Upper lobe of left lung (tissue), 6 donors: ENCODE measurements at places on chromosomes 7 and 10. TPM values are rescaled to one million over a fixed set of nuclear protein-coding genes. Genes with fewer than 3 reads are reported as not detected.

- no peak for DNase-seq
These were observed 19.4 kb downstream of the AKR1C2 start for GRCh38 chr10:4984223-4984622.

- no peak for DNase-seq
These were observed 207.2 kb downstream of the DPP6 start for GRCh38 chr7:154259396-154259795.

- no peak for DNase-seq
These were observed 21.2 kb downstream of the ZMIZ2 start for GRCh38 chr7:44769776-44770294.

DNA sequence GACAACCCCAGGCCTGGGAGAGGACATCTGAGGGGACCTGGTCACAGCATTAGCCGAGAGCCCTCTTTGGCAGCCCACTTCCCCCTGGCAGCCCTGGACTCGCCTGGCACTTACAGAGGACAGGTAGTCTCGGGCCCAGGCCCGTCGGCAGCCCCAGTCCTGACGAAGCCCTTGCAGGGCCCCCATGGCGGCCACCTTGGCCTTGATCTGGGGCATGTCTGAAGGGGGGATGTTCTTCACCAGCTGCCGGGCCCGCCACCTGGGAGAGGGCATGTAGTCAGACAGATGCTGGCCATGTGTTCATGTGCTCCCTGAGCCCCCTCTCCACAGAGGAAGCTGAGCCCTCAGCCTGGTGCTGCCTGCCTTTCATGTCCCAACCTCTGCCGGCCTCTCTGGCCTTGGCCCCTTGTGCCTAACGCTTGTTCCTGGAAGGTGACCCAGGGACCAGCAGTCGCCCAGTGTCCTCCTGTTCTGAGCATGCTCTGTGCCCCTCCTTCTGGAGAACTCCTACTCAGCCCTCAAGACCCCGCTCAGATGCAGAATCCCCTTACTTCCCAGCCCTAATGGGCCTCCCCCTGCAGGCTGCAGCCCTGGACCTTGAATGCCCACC is 13.9 kb downstream of the MYO1G start:
- DNase-seq, result no peak

DNA sequence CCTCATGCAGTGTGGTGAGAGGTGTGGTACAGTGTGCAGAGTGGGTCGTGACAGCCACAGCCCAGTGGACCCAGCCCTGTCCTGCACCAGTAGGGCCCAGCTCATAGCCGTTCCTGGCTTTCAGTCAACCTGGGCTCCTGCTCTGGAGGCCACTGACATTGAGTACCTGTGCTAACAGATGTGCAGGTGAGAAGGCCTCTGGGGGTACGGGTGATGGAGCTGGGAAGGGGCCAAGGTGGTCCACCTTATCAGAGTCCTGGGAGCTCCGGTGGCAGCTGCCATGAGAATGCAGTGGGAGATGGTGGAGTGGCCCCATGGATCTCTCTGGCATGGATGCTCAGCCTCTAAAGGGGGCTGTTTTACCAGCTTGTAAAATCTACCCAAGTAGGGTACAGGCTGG is 6.1 kb upstream of the TBRG4 start:
- no peak for DNase-seq

DNA sequence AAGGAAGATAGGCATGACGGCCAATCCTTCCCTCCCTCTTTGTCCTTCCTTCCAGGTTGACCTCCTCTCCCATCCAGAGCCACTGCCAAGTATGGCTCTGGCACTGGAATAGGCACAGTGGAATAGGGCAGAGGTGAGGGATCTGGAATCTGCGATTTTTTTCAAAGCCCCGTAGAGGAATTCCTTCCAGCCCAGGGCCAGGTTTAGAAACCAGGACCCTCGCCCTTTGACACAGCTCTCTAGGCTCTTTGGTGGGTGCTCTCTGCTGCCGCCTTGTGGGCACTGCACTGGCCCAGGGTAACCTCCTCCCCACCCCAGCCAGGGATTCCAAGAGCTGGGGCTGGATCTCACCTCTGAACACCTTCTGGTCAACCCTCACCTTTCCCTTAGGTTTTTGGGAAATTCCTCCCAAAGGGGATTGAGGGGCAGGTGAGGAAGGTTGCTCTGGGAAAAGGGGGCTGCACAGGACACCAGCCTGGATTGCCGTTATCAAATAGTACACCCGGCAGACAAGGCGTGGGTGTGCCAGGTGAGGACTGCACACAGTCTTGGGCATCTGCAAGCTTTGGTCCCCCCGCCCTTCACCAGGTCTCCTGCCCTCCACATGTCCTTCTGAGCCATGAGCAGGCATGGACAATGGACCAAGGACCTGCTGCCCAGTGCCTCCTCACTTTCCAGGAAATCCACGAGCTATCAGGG is 22.8 kb downstream of the C10orf105 start:
- peak; percentile 61 for DNase-seq

- DNase-seq, result no peak
These were observed 98.9 kb downstream of the NEURL1 start for GRCh38 chr10:103592186-103593021.

DNA sequence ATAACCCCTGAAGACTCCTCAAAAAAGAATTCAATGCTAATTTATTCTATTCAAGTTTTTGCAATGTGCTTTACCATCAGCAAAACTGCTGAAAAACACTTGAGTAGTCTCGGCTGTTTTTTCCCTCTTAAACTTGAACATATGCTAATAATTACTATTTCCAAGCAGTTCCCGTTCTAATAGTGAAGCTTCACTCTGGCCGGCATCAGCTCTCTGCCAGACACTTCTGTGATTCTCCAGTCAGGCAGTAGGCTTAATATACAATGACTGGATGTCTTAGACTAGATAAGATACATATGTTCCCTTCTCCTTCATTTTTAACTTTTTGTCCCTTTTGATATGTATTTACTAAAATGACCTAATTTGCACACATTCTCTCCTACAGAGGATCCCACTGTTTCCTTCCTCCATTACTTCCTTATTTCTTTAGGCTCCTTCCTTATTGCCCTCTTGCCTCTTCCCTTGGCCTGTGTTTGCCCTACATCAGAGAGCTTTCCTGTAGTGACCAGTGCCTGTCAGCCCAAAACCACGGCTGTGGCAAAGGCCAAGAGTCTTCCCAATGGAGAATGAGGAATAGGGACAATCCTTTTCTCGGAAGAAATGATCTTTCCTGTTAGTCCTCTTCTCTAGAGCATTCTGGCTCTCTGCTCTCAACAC is 23.5 kb downstream of the HEPACAM2 start:
- DNase-seq, result no peak

- DNase-seq, result no peak
These were observed 760 bp upstream of the FOXK1 start for GRCh38 chr7:4681218-4681851.

DNA sequence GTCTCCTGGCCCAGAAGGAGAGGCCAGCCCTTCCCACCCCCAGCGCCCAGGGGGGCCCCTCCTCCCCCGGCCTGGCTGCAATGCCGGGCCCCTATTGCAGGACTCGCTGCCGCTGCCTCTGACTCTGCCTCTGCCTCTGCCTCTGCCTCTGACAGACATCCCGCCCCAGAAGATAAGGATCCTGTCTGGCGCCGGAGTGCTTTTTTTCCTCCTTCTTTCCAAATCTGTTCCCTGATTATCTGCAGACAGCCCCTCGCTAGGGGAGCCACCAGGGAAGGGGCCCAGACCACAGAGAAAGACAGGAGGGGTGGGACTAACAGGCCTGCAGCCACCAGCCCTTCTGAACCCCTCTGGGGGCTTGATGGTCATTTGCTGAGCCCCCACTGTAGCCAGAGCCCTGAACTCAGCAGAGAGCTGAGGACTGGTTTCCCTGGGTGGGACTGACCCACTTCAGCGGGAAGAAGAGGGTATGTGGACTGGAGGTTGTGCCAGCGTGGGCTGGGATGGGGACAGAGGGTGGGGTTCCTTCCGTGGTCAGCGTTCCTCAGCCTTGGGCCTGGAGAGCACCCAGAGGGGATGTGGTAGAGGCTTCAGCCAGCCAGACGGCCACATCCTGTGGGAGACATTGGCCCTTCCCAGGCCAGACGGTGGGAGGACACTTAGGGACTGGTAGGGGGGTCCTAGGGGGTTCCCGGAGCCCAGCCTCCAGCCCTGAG is 22.8 kb downstream of the UNC5B start:
- DNase-seq, result peak; percentile 82

DNA sequence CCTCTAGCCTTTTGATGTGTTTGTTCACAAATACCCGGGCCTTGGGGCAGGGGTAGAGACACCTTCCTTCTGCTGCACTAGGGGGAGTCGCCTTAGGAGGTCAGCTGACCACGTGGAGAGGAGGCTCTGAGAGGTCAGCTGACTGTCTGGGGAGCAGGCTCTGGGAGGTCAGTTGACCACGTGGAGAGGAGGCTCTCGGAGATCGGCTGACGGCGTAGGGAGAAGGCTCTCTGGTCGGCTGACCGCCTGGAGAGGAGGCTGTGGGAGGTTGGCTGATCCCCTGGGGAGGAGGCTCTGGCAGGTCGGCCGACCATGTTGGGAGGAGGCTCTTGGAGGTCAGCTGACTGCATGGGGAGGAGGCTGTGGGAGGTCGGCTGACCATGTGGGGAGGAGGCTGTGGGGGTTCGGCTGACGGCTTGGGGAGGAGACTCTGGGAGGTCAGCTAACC is 59.6 kb upstream of the LYZL1 start:
- DNase-seq, result peak; percentile 45

DNA sequence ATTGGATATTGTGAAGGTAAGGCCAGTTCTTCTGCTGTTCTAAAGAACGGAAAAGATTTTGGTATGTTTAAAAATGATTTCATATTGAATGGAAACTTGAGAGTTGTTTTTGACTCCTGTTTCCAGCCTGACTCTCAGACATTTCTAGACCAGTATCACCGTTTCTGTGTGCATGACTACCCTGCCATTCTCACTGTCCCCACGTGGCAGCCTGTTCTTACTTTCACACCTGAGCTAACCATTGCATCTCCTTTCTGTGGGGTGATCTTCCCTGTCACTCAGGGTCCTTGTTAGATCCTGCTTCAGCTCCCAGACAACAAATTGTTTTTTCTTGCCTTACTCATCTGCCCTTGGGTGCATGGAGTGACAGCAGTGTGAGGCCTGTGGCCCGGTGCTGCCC is 38.9 kb downstream of the GLRX3 start:
- DNase-seq, result no peak

- no peak for DNase-seq
These were observed 250.0 kb downstream of the BMPER start for GRCh38 chr7:34155220-34155908.

DNA sequence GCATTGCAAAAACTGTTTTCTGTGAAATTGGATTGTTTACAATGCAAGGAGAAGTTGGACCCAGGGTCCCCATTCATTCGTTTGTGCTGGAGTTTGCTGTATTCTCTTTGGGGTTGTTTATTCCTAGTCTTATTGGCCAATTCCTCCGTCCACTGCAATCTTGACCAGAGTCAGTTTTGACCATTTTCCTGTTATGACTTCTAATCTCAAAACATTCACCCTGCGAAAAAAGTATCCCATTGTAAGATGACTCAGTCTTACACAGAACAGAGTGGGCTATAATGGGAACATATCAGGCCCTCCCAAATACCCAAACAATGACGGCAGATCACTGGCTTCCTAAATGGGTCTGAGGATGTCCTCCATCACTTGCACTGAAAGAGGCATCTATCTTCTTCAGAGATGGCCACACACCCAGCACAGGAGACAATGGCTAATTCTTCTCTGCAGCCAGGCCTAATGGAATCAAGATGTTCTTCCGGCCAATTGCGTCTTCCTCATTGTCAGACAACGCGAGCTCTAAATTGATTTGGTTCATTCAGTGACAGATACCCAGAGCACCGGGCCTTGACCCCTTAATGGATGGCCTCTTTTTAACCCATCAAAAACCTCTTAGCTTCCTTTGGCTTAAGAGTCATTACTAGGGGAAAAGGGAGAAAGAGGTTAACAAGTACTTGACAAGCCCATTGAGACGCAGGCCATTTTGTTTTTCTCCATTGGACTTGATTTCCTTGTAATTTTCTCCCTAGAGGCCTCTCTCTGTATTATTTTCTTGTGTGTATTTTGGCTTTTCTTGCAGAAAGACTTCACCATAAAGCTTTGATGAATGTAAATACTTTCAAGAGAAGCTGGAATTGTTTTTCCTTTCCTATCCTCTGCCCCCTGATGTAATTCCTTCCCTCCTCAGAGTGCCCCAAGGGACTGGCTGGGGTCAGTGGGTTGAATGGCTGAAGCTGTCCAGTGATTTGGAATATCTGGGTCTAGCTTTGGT is 129.6 kb downstream of the PRPF18 start:
- DNase-seq, result no peak

DNA sequence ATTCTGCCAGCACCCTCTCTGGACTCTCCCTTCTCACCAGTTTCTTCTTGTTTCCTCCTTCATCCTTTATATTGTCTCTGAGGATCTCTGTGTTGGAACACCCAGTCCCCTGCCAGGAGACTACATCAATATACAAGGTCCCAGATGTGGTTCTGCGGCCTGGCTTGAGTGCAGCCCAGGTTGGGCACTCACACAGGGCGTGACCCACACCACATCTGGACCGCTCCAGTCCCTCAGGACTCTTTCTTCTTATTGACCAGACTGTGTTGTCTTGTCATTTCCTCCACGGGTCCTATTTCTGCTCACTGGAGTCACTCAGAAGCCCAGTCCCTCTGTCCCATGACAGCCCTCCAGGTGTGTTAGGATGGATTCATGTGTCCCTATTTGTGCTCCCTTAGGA is 26.0 kb downstream of the NKX2-3 start:
- no peak for DNase-seq

GRCh38 chr10:48606530-48607355 is 1.9 kb upstream of the ARHGAP22 start:
- DNase-seq, result peak; percentile 63

DNA sequence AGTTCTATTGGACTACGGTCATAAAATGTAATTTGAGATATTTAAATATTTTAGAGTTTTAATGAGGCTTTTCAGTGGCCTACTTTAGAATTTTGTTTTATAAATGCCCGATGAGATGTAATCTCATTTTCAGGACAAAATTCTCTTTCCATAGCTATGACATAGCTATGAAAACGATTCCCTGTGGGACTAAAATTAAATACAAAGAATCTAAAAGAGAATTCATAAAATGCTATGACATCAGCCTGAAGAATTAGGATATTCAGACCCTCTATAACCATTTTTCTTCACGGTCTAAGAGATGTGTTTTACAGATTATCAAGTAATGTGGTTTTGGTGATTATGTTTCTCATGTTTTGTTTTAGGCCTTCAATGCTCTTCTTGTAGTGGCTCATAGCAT is 48.2 kb upstream of the ODAD2 start:
- DNase-seq, result no peak

Gene PNLIP
- total RNA-seq, result not detected

Gene RBM48
- total RNA-seq, result 17.9 TPM

Gene BRAT1
- total RNA-seq, result 23.9 TPM

Gene NPTX2
- total RNA-seq, result 0.30 TPM

Gene CH25H
- total RNA-seq, result 12.0 TPM

Gene CHAT
- total RNA-seq, result not detected

Gene MRPS33
- total RNA-seq, result 16.1 TPM
